ENCODE measurements at places on chromosomes 5 and 9.

DNA sequence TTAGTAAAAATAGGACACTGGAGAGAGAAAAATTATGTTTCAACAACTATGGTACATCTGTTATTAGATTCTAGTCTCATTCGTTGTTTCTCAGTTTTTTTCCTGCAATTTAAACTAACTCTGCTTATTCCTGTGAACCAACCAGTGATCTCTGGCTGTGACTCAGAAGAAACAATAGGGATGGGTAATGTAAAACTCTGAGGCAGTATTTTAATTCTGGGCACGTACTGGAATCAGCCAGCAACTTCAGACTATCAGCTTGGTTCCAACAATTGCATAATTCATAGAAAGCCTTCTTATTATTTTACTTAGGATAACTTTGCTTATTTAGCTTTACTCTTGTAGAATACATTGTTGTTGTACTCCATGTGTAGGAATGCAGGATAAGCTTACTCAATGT is 28.8 kb downstream of the MLLT3 start:
- DNase-seq, result no peak

GRCh38 chr9:89986190-89986589 is 381.4 kb downstream of the GADD45G start:
- no peak for DNase-seq

DNA sequence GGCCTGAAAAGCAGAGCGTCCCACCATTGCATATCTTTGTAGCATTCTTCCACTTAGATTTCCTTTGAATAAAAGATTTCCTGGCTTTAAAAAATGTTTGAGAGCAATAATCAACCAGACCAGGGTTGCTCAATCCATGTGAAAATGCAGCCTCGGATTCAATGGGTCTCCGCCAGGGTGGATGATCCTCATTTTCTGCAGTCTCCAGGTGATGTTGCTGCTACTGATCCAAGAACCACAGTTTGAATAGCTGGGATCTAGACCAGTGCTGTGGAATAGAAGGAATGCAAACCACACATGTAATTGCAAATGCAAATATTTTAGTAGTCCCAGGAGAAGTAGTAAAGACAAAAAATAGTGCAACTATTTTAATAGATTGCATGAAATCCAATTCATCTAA is 317.6 kb downstream of the IRX1 start:
- no peak for DNase-seq

- peak; percentile 78 for DNase-seq
Observed at GRCh38 chr9:134689321-134690181, 47.9 kb downstream of the COL5A1 start.

DNA sequence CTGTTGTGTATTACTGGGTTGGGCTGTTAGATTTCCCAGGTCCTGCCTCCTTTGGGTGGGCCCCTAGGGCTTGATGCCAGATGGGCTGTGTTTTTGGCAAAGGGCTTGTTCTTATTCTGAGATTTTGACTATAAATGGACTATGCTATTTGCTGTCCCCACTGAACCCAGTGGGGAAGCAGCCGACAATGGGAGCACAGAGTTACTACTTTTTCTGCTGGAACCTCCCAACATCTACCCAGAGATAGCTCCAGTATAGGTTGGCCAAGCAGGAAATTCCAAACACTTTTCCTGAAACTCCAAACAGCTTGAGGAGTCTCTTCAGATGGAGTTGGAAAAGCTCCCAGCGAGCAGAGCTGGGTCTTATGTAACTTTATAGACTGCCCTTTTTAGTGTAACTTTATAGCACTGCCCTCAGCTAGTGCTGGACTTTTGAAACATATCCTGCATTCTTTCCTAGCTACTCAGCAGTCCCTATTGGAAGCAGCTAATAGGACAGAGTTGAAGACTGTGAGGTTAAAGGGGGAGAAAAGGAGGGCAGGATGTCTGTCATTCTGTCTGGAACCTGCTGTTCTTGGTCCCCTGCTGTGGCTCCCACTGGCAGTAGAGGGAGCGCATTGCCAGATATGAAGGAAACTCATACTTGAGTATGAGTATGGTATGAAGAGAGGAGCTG is 21.0 kb downstream of the RUSC2 start:
- peak; percentile 93 for DNase-seq

GRCh38 chr5:91264311-91265051 is 118.6 kb downstream of the ARRDC3 start:
- DNase-seq, result no peak

DNA sequence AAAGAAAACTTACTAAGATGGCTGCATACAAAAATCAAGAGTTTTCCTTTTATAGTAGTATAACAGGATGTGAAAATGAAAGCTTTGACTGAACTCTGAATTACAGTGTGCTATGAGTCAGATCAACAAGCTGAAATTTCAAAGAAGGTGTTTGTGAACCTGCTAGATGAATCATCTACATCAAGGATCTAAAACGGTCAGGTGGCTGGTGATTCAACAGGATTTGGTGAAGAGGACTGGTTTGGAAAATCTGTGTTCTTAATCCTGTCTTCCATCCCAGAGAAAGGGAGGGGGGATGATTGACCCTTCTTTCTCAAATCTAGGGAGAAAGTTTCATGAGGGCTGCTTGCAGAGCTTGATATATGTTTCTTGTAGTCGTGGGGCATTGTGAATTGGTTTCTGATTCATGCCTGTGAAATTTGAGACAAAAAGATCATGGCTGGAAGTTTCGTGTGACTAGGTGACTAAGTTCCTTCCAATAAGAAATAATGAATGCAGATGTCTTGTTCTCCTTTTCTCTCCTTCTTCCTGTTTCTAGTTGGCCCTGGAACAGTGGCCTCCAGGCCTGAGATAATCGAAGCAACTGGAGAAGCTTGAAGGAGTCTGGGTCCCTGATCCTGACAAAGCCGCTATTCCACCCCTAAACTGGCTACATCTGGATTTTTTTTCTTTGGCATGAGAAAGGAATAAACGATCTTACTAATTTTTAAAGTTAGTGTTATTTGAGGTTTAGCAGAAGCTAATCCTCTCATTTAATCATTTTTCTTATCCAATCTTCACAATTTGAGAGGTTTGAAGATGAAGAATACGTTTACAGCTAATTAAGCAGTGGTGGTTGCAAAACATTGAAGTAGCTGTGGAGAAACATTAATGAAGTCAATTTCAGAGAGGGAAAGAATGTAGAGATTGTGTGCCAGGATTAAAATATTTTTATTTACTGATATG is 67.2 kb downstream of the MRPS30 start:
- no peak for DNase-seq

DNA sequence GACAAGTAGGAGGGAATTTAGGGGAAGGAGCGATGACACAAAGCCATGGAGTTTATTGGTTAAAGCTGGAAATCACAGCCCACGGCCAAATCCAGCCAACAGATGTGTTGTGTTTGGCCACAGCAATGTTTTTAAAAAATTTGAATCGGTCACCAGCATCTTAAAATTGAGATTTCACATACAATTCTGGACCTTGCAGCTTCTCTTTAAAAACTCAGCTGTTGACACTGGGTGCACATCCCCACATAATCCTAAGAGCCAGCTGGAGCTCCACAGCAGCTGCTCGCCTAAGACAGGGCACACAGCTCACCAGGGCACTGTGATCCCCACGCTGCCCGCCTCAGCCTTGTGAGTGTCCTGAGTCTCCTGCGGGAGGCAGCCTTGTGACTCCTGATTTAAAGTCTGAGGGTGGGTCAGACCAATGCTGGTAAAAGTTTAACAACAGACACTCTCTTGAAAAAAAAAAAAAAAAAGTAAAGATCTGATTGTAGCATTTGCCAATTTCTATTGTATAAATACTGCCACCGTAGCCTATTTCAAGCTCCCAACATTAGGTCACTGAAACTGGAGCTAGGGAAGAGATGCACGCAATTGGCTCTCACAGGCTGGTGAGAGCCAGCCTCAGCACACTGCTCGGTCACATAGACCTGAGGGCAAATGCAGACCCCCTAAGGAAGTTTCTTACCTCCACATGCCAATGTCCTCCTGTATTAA is 124.8 kb downstream of the HSD17B3 start:
- DNase-seq, result peak; percentile 67

- no peak for DNase-seq
Observed at GRCh38 chr9:29945012-29945411, 2371.7 kb upstream of the C9orf72 start.

- no peak for DNase-seq
Observed at GRCh38 chr5:107428303-107428813, 242.4 kb downstream of the EFNA5 start.

- DNase-seq, result no peak
Observed at GRCh38 chr5:4015709-4016108, 420.1 kb downstream of the IRX1 start.

DNA sequence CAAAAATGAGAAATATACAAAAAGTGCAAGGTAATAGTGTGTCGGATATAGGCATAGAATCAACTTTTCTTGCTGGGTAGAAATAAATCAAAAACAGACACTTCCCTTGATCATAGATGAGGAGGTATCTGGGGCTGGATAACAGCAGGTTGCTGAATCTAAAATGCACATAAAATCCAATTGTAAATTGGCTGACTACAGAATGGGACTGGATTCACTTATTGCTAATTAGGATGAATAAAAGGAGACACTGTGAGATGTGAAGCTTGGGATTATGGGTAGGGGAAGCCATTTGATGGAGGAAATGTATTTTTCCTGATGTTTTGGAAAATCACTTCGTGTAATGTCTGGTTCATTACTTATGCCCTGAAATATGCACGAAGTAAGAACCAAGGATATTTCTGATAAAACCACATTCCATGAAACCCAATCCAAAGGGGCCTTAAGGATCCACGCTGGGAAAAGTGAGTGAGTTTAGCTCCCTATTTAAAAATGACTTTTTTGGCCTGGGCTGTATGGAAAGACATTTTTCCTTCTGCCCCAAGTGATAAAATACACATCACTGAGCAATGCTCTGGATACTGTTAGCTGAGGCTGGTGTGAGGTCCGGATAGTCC is 136.1 kb downstream of the MARCHF11 start:
- DNase-seq, result no peak

Data from right forelimb (tissue), 1 donor.